Right cardiac atrium (tissue), 5 donors: ENCODE measurements at places on chromosomes 4 and X.

GRCh38 chr4:10096201-10096977 lies 20.2 kb downstream of the WDR1 start:
- DNase-seq, result peak; percentile 85

DNA sequence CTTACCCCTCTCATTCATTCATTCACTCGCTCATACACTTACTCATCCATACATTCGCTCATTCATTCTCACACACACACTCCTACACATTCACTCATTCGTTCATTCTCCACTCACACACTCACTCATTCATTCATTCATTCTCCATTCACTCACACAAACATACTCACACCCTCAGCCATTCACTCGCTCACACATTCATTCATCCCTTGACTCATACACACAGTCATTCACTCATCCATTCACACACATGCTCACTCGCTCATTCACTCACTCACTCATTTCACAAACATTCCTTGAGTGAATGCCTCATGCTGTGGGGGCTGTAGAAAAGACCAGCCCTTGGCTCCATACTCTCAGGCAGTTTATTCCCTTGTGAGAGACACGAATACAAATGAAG lies 151.1 kb upstream of the MAMLD1 start:
- DNase-seq, result no peak

GRCh38 chrX:17828171-17828570 lies 32.9 kb downstream of the RAI2 start:
- no peak for DNase-seq

DNA sequence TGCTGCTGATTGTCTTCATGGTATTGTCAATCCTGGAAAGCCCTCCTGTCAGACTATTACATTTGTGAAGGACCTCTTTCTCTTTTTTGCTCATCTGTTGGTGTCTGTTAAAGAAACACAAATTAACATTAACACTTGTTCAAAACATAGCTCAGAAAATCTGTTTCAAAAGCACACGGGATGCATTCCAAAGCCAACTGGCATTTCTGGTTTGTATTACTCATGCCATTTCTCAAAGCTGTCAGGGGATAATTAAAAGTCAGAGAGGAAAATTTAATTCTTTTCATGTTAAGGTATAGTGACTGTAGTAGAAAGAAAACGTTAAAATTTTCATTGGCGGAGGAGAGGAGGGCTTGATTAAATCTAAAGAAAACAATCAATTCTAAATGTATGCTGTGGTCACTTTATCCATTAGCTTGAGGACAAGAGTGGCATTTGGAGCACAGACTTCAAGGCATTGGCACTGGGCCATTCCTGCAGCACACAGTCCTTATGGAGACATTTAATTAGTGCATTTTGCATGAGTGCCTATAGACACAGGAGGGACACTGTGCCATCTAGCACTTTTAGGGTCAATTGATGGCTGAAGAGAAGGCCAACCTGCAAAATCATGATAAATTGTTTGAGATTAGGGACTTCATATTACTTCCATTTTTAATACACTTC lies 21.2 kb upstream of the GLRA2 start:
- DNase-seq, result no peak

- no peak for DNase-seq
Observed at GRCh38 chr4:11271263-11271662, 157.4 kb downstream of the HS3ST1 start.

- peak; percentile 84 for DNase-seq
Observed at GRCh38 chrX:38220415-38221390, at the start of gene SRPX. Gene SRPX (minus strand): TSS chrX:38220871. CDS start chrX:38220792, 79 bp downstream.

DNA sequence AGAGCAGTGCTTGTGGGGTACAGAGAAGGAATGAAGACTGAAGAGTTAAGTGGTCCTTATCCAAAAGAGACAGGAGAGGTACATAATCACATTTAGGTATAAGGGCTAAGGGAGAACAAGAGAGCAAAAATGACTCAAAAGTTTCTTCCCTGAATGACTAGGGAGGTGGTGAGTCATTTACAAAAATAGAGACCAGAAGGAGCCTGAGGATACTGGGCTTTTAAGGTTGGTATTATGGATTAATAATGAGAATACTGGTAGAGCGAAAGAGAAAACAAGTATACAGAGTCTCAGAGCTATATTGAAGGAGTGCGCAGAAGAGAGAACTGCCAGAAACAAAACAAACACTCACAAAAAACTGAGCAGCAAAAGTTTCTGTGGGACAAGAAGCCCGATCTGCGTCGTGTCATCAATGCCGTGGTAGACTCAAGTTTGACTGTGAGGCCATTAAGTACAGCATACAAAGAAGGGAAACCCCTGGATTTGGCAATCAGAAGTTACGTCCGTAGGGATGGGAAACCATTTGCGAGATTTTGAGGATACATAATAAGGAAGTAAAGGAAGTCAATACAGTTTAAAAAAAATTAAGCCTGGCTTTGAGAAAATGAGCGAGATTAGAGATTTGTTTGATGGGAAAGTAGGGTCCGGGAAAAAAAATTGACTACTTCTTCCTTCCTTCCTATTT lies 129.1 kb upstream of the STIM2 start:
- DNase-seq, result no peak

- no peak for DNase-seq
Observed at GRCh38 chrX:34562006-34562405, 95.1 kb downstream of the TMEM47 start.

DNA sequence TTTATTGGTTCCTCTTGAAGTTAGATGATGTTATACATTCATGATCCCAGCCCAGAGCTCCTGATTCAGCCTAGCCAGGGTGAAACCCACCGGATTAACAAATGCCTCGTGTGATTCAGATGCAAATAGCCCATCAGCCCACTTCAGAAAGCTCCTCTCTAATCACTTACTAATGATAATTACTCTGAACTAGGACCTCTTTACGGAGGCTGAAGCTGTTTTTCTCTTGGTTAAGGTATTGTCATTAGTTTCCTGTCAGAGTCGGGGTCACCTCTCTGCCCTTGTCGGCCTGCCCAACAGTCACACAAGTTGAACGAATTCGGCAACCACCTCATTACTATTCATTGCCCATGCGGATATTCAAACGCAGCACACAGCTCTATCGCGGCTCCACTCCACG lies 36.6 kb downstream of the ZFP42 start:
- no peak for DNase-seq

GRCh38 chrX:12080265-12080664 lies 58.0 kb upstream of the FRMPD4 start:
- DNase-seq, result no peak

DNA sequence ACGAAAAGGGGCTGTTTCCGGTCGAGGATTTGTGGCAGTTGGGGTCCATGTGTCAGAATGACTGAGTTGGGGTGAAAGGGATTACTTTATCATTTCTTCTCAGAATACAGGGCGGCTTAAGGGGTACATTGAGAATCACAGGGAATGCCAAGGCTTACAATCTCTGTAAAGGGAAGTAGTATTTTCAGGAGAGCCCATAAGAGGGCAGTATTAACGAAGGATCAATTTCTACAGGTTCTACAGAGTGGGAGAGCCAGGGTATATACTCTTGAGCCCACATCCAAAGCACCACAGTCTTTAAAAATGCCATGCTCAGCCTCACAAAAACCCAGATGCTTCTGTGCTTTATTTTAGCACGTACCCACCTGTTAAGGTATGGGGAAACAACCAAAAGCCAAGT lies 67.7 kb upstream of the ZXDA start:
- no peak for DNase-seq

DNA sequence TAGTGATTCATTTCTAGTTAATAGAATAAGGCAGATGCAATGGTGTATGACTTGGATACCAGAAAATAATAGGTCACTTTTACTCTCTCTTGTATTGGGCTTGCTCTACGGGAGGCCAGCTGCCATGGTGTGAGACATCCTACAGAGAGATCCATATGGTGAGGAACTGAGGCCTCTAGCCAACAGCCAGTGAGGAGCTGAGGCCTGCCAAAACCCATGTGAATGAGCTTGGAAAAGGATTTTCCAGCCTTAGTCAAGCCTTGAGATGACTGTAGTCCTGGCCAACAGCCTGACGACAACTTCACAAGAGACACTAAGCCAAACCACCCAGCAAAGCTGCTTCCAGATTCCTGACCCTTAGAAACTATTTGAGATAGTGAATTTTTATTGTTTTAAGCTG lies 1300.2 kb downstream of the RAPGEF2 start:
- no peak for DNase-seq

GRCh38 chr4:152785639-152786615 lies 6.2 kb downstream of the ARFIP1 start:
- DNase-seq, result no peak

DNA sequence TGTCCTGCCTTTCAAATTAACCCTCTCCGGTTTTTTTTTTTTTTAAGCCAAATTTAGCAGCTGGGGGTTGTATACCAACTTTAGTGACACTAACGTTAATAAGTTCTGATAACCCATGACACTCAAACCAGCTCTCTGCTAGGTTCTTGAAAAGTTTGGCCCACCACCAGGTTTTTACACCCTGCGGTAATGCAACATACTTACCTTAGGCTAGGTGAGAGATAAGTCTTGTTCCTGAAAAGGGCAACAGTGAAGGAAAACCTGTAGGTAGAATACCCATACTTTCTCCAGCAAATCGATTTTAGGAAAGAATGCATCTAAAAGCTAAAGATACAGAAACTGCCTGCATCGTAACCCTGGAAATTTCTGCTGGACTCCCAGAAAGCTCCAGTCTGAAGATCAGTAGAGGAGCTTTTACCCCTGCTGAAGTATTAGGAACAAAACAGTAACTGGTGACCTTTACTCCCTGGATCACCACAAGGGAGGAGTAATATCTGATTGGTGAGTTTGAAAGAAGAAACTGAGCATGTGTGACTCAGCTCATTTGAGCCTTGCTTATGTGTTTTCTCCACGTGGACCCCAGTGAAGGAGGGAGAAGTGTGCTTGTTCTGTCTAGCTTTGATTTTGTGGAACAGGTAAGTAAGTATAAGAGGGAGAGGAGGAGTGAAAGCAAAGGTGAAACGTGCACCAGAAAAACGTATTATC lies 34.4 kb upstream of the COX18 start:
- DNase-seq, result no peak

- no peak for DNase-seq
Observed at GRCh38 chr4:27692158-27692557, 831.5 kb downstream of the STIM2 start.

DNA sequence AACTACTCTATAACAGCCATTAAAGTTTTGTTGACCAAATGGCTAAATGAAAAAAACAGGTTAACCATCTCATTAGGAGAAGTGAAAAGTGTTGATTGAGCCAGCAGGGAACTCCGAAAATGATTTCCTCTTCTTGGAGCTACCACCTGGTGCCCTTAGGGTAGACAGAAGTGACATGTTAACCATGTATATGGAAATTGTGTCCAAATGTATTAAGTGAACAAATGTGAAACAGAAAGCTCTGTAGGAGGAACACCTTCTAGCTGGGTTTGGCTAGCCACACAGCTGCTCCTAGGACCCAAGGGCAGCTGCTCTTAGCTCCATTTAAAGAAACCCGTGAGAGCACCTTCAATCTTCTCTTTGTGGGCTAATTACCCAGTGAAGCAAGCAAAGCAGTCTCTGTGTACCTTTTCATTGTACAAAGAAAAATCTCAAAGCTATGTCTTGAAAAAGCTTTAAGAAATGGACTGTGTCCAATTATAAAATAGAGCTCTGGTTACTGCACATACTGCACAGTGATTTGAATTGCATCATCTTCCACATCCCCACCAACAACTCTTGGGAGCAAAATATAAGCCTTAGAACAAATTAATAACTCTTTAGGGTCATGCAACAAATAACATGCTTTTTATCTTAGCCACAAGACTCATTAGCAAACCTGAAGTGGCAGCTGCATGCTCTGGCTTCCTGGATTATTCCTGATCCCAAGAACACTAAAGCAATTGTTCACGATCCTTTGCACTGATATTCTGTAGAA lies 59.2 kb upstream of the PARM1 start:
- no peak for DNase-seq

GRCh38 chrX:38987198-38987651 lies 186.0 kb downstream of the MID1IP1 start:
- no peak for DNase-seq

DNA sequence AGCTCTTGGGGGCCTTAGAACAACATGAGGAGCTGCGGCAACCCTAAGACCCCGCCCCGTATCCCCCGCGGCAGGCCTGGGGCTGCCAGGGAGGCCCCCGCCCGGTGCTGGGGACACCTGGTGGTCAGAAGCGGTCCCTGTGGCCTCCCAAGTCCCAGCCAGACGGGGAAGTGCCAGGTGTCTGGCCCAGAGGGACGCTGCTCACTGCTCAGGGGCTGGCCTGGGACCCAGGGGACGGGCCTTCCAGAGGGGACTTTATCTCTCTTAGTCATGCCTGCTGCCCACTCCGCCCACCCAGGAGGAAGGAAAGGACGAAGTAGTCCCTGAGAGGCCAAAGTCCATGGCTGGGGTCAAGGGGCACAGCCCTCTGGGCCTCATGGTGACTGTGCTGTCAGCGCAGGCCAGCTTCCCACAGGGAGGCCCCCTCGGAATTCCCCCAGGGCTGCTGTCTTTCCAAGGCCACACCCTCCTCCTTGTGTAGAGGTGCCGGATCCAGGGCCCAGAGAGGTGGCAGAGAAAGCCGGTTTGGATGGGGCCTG lies 31.0 kb upstream of the HTRA3 start:
- peak; percentile 59 for DNase-seq

- no peak for DNase-seq
Observed at GRCh38 chrX:1582686-1583437, 8.5 kb upstream of the AKAP17A start.

DNA sequence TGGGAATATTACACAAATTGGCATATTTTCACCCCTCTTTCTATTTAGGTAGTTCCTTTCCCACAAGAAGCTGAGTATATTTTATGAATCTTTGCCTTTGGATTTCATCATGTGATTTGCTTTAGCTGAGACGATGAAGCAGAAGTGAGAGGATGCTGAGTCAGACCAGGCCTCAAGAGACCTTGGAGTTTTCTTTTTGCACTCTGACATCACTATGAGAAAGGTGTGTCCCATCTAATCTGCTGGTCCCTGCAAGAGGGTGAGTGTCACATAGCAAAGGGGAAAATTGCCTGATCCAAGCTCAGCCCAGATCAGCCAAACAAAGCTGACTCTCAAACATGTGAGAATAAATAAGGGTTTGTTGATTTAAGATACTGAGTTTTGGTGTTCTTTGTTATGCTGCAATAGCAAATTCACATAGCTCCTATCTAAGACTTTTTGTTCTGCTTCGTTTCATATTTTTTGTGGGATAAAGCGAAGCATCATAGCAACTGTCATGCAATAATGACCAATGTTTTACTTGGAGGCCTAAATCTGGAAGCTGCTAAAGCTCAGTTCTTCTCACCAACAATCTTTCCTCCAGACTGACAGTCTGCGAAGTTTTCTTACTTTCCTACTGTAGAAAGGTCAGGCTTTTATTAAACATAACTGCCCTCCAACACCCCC lies 176.9 kb downstream of the PDHA2 start:
- DNase-seq, result peak; percentile 18

DNA sequence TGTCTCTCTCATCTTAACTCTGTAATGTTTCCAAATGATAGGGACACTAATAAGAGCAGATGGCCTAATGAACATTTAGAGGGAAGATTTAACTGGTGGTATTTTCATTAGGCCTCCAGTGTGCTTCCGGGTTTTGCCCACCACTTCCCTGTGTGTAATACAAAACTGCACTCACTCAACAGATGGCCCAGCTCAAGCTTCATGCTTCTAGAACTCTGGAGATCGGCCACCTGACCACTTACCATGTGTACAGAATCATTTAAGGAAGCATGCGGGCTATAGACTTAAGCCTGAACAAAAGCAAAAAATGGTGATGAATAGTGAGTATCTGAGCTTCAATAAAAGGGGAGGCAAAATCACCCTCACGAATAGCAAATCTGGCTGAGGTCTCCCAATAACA lies 89.3 kb downstream of the SH2D1A start:
- DNase-seq, result no peak

GRCh38 chrX:41350976-41351569 lies 17.1 kb downstream of the DDX3X start:
- no peak for DNase-seq

- no peak for DNase-seq
Observed at GRCh38 chr4:69776696-69777095, 16.3 kb upstream of the SULT1B1 start.
